Central memory CD8-positive, alpha-beta T cell (primary cell): ENCODE measurements at places on chromosomes 11 and 22.

DNA sequence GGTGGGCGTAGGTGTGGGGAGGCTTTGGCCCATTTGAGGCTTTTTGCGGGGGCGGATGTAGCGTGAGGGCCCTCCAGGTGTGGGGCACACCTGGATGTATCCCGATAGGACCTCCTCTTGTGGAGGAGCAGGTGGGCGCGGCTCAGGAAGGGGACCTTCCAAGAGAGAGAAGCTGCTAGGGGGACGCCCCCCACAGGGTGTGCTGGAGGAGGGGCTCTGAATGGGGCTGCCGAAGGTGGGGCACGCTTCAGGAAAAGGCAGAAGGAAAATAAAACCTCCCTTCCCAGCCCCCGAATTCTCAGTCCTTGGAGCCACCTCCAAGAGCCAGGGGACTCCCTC is 621 bp downstream of the SGSM1 start:
- no peak overlapping the region for H3K27ac ChIP-seq
- H3K4me3 ChIP-seq, result peak overlapping the region; percentile 76
- DNase-seq, result no peak
- no peaks in the 10 kb centered on the region for H3K27me3 ChIP-seq
- H3K36me3 ChIP-seq, result peaks cover 8% of the 10 kb centered on the region

DNA sequence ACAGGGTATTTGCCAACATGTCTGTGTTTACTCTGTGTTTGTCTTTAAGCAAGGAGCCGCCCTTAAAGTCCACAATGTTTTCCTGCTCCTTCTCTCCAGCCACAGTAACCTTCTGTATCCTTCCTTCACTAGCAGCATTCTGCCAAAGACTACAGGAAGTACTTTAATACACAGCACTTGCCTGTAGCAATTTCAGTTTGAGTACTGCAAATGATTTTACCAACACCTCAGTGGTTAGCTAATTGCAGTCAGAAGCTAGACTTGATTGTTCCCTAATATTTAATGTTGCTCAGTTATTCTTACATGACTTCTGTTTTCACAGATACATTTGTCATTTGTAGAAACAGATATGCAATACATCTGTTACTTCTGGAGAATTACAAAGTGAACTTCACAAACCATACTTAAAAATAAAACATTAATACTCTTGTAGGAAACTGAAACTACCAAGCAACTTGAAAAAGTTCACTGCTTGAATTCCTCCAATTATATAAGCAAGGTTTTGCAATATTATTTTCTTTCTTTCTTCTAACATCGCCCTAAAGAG is 69.1 kb downstream of the FCHSD2 start:
- H3K27me3 ChIP-seq, result no peaks in the 10 kb centered on the region
- H3K4me3 ChIP-seq, result peak overlapping the region; percentile 35
- peak overlapping the region; percentile 77 for H3K27ac ChIP-seq
- H3K36me3 ChIP-seq, result peaks cover 6% of the 10 kb centered on the region
- peaks cover 55% of the 10 kb centered on the region for H3K4me1 ChIP-seq

- no peak for DNase-seq
- H3K27me3 ChIP-seq, result no peaks in the 10 kb centered on the region
- no peak overlapping the region for H3K27ac ChIP-seq
- no peaks in the 10 kb centered on the region for H3K36me3 ChIP-seq
- H3K4me3 ChIP-seq, result no peak overlapping the region
Observed at GRCh38 chr22:49531368-49531791, 296.3 kb downstream of the BRD1 start.

GRCh38 chr22:20211997-20212753 is 55.9 kb downstream of the RTN4R start:
- H3K36me3 ChIP-seq, result peaks cover 1% of the 10 kb centered on the region
- H3K4me3 ChIP-seq, result no peak overlapping the region
- H3K4me1 ChIP-seq, result peaks cover 25% of the 10 kb centered on the region
- no peaks in the 10 kb centered on the region for H3K27me3 ChIP-seq
- no peak for DNase-seq
- H3K27ac ChIP-seq, result no peak overlapping the region

- H3K4me3 ChIP-seq, result no peak overlapping the region
- peak overlapping the region; percentile 51 for H3K27ac ChIP-seq
- no peaks in the 10 kb centered on the region for H3K27me3 ChIP-seq
- H3K36me3 ChIP-seq, result peaks cover 4% of the 10 kb centered on the region
- peaks cover 60% of the 10 kb centered on the region for H3K4me1 ChIP-seq
Observed at GRCh38 chr11:96193745-96194443, 149.1 kb downstream of the MAML2 start.

- peaks cover 6% of the 10 kb centered on the region for H3K4me1 ChIP-seq
- DNase-seq, result no peak
- H3K4me3 ChIP-seq, result no peak overlapping the region
Observed at GRCh38 chr22:35684270-35684700, 33.4 kb upstream of the APOL5 start.

GRCh38 chr11:123405123-123405592 is 24.9 kb upstream of the GRAMD1B start:
- H3K4me1 ChIP-seq, result no peaks in the 10 kb centered on the region
- H3K27ac ChIP-seq, result no peak overlapping the region
- H3K27me3 ChIP-seq, result no peaks in the 10 kb centered on the region
- no peak for DNase-seq

DNA sequence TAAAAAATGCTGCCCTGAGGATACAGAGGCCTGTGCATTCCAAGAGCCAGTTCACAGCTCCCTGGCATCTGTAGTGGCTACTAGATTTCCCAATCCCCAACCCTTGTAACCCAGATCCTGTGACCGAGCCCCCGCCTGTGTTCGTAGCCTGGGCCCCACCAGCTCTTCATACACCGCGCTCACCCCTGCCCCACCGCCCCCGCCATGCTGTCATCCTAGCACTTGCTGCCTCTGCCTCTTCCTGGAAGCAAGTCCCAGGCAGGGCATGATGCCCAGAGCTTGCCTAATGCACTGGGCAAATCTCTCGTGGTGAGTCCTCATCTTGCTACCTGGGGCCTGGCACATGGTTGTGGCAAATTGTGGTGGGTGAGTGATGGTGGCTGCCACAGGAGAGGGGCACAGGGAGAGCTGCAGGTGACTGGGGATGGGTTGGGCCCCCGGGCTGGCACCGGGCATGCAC is 7.1 kb downstream of the MGAT3 start:
- no peak overlapping the region for H3K27ac ChIP-seq
- H3K27me3 ChIP-seq, result peaks cover 37% of the 10 kb centered on the region
- no peak for DNase-seq
- H3K36me3 ChIP-seq, result no peaks in the 10 kb centered on the region

DNA sequence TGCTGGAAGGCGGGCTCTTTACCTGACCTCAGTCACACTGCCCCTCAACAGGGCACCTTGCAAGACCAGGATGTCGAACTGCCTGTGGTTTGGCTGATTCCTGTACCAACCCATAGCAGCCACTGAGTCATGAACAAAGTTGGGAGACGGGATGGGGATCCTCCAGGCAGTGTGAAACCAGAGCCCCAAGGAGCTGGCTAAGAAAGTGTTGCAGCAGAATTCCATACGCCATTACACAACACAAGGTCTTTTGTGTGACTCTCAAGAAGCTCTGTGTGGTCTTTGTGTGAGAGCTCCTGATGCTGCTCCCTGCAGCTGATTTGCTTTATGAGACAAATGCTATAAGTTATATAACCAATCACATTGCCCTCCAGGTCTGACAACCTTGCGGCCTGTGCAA is 617.7 kb downstream of the OPCML start:
- H3K27me3 ChIP-seq, result no peaks in the 10 kb centered on the region
- peaks cover 3% of the 10 kb centered on the region for H3K36me3 ChIP-seq
- H3K4me1 ChIP-seq, result no peaks in the 10 kb centered on the region
- H3K27ac ChIP-seq, result no peak overlapping the region

GRCh38 chr11:19935507-19935906 is 222.9 kb downstream of the NAV2 start:
- no peaks in the 10 kb centered on the region for H3K36me3 ChIP-seq
- no peak for DNase-seq
- no peak overlapping the region for H3K27ac ChIP-seq
- no peaks in the 10 kb centered on the region for H3K4me1 ChIP-seq
- H3K27me3 ChIP-seq, result no peaks in the 10 kb centered on the region
- H3K4me3 ChIP-seq, result no peak overlapping the region

DNA sequence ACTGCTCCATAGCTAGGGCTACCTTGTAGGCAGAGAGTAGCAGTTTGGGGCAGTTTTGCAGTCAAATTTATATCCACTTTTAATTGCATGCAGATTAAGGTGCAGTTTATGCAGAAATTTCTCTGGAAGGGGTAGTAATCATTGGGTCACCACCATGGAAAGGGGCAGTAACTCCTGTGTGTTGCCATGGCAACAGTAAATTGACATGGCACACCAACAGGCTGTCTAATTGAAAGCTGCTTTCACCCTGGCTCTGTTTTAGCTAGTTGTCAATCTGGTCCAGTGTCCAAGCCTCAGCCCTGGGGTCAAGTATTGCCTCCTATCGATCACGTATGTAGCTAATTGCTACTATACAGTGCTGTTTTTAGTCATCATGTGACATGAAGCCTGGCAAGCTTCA is 786.1 kb upstream of the CNTN5 start:
- H3K27ac ChIP-seq, result no peak overlapping the region
- no peaks in the 10 kb centered on the region for H3K4me1 ChIP-seq

GRCh38 chr11:32161293-32161692 is 70.4 kb downstream of the RCN1 start:
- H3K27ac ChIP-seq, result no peak overlapping the region
- H3K27me3 ChIP-seq, result peaks cover 42% of the 10 kb centered on the region
- DNase-seq, result no peak
- H3K4me1 ChIP-seq, result no peaks in the 10 kb centered on the region

DNA sequence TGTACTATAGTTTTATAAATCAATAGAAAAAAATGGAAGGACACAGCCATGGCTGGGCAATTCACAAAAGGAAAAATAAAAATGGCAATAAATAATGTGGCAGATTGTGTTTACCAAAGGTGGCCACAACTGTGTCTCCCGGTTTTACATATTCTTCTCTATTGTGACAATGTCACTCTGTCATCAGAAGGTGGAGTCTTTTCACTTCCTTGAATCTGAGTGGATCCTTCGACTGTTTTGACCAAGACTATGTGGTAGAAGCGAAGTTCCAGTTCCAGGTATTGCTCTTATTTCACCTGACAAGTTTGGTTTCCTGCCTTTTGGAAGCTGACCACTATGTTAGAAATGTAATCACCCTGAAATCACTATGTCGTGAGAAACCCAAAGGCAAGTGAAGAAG is 31.0 kb upstream of the HSD17B12 start:
- no peaks in the 10 kb centered on the region for H3K36me3 ChIP-seq
- H3K27ac ChIP-seq, result no peak overlapping the region
- no peaks in the 10 kb centered on the region for H3K27me3 ChIP-seq

DNA sequence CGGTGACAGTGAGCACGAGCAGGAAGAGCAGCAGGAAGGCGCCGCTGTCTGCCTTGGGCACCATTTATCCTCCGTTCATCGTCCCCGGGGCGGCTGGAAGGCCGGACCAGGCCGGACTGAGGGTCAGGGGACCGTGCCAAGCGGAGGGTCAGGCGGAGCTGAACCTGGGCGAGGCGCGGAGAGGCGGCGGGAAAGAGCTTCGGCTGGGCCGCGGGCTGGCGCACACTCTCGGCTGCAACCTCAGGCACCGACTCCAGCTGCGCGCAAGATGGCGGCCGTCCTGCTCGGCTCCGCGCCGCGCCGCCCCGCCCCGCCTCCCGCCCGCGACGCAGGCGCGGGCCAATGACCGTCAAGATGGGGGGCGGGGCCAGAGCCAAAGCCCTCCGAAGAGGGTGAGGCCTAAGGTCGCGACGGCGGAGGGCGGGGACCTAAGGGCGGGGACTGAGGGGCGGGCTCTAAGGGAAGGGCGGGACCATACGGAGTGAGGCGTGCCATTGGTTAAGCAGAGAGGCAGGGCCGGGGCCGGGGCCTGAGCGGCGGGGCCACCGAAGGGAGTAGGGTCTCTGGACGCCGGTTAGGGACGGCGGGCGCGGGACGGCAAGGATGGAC is at the start of gene DGCR2:
Gene DGCR2 (minus strand): TSS at position 270 of the 609 bp plus-strand sequence. CDS start 206 bp downstream, at position 64.
- no peaks in the 10 kb centered on the region for H3K27me3 ChIP-seq
